Epithelial cell of alveolus of lung (primary cell): ENCODE measurements at places on chromosomes 3 and 15. TPM values are rescaled to one million over a fixed set of nuclear protein-coding genes. Genes with fewer than 3 reads are reported as not detected.

TTC21A gene
- total RNA-seq, result 0.91 and 2.1 TPM in 2 replicates

ZIC4 gene
- not detected in 2 replicates for total RNA-seq

NCKIPSD gene
- 29.9 and 38.8 TPM in 2 replicates for total RNA-seq

ZNF80 gene
- total RNA-seq, result not detected in 2 replicates

SLC24A5 gene
- total RNA-seq, result not detected in 2 replicates

ZXDC gene
- total RNA-seq, result 11.8 and 17.5 TPM in 2 replicates

KIF9 gene
- 1.6 and 2.8 TPM in 2 replicates for total RNA-seq

ACTC1 gene
- 0.52 and 30.7 TPM in 2 replicates for total RNA-seq

CYFIP1 gene
- total RNA-seq, result 60.7 and 93.9 TPM in 2 replicates

MDFIC2 gene
- not detected in 2 replicates for total RNA-seq

SYNPR gene
- not detected in 2 replicates for total RNA-seq

NECTIN3 gene
- 48.9 and 51.8 TPM in 2 replicates for total RNA-seq

SQOR gene
- 7.3 and 46.8 TPM in 2 replicates for total RNA-seq
